ENCODE measurements at places on chromosomes 2 and 18.

- peak; percentile 17 for DNase-seq
Measured at GRCh38 chr2:134717286-134718022, 1.3 kb downstream of the TMEM163 start.

DNA sequence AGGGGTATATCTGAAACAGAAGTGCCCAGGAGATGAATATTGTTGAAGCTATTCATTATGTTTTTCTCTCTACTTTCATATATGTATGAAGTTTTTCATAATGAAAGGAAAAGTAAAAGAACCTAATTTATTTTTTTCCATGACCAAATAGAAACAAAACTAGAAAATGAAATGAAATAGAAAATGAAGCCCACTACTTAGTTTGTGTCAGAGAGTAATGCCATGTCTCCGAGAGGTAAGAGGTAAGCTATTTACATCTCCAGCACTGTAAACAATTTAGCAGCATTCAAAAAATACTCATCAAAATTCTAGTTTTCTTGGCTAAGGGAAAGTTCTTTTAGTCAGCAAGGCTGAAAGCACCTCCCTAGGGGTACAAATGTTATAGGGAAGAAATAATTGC, 238.6 kb downstream of the PTH2R start:
- DNase-seq: no peak

DNA sequence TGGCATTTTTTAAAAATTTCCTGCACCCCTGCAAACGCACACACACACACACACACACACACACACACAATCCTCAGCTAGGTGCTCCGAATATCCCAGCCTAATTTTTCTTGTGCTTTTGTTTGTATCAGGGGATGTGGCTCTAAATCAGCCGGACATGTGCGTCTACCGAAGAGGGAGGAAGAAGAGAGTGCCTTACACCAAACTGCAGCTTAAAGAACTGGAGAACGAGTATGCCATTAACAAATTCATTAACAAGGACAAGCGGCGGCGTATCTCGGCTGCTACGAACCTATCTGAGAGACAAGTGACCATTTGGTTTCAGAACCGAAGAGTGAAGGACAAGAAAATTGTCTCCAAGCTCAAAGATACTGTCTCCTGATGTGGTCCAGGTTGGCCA, 1.8 kb downstream of the HOXD13 start:
- DNase-seq: no peak

DNA sequence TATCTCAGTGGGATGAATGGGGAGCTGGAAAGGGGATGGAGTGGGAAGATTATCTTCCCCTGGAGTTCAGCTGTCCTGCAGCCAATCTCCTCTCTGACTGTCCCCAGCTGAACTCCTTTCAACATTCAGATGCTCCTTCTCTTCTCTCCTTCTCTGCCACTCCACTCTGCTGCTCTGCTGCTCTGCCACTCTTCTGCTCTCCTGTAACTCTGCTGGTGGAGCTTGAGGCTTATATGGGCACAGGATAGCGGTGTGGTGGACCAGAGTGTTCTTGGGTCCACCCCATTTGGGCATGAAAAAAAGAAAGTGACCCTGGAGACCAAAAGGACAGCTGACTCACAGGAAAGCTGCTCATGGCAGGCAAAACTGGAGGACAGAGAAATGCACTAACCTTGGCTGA, 26.6 kb downstream of the FAHD2B start:
- no peak for DNase-seq

DNA sequence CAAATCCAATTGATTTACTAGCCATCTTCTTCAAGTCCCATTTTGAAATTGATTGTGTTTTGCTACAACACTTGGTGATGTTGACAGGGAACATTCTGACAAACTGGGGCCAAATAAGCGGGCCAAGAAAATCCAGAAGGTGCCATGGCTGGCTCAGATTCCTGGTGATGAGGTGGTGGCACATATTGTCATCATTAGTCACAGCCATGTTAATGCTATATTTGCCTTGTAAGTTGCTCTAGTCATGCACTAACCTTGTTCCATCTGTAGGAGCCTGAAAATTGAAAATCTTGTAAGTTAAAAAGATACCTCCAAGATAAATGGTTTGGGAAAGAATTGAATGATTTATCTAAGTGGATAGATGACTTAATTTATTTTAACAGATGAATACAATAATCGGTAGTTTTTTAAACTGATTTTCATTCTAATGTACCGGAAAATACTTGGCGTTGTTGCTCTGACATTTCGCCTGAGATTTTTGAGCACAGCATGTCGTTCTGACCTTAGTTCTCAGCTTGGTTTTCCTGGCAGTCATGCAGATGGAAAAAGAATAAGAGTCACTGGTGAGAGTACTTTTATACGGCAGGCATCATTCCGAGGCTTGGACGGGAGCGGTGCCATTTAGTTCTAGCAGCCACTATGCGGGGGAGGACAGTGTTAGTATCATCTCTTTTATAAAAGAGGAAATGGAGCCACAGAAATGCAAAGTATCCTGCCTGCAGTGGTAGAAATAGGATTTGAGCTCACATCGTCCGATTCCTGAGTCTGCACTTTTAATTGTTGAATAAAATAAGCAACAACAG, 133.9 kb downstream of the ZNF532 start:
- no peak for DNase-seq
